ENCODE measurements at places on chromosomes 12 and 14.

DNA sequence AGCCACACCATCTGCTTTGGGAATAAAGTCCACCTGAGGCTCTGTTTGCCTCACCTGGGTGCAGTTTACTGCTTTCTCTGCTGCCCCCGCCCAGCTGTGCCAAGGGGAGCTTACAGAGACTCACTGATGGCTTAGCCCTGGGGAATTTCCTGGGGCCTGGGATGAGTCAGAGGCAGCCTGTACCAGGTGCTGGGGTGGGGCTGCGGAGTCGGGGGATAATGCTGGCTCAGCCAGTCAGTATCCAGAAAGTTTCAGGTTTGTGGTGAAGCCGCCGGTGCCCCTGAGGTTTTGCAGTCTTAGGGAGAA lies 22.3 kb downstream of the PLEKHG3 start:
- peak; percentile 98 for DNase-seq

DNA sequence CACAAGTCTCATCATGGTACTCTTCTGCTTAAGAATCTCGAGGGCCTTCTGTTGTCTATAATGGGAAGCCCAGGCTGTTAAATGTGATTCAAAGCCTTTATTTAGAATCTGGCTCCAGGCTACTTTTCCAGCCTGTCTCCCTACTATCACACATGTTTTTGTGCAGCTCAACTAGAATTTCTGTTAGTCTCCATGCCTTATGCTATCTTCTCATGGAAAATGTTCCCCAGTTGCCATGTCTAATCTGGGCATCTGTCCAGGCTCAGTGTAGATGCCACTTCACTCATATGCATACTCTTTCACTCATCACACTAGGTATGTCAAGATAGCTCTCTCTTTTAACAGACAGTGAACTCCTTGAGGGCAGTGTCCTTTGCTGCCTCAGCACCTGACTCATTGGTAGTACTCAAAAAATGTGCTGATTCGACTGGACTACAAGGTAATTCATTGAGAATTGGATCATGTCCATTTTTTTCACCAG lies 145.3 kb downstream of the TTLL5 start:
- DNase-seq = peak; percentile 72

GRCh38 chr14:29865299-29865698 lies 62.3 kb downstream of the PRKD1 start:
- no peak for DNase-seq

GRCh38 chr12:57099766-57100165 lies 10.9 kb downstream of the NAB2 start:
- no peak for DNase-seq

DNA sequence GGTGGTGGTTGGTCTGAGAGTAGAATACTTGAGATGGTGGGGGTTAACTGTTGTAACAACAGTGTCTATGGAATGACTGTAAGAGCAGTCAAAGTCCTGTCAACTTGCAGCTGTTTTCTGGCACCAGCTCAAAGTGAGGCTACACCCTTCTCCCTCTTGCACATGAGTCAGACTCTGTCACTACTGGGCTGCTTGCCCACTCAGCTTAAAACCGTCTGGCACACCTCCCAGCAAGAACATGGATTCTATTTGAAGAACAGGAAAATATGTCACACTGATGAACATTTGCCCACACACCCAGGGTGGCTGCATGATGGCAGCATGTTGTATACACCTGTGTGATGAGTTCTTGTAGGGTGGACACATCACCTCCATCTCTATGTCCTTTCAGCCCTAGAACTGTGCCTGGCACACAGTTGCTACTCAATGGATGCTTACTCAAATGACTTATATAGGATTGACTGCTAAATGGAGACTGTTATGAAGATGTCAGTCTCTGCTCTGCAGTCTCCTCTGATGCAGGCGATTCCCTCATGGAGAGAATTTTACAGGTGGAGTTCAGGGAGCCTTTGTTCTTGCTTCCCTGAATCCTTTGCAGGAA lies 19.3 kb upstream of the SERPINA6 start:
- peak; percentile 91 for DNase-seq

GRCh38 chr12:67929384-67929772 lies 59.9 kb upstream of the IFNG-AS1 start:
- DNase-seq = no peak

- no peak for DNase-seq
These were observed 580.1 kb downstream of the ALG10 start for GRCh38 chr12:34602213-34602940.

DNA sequence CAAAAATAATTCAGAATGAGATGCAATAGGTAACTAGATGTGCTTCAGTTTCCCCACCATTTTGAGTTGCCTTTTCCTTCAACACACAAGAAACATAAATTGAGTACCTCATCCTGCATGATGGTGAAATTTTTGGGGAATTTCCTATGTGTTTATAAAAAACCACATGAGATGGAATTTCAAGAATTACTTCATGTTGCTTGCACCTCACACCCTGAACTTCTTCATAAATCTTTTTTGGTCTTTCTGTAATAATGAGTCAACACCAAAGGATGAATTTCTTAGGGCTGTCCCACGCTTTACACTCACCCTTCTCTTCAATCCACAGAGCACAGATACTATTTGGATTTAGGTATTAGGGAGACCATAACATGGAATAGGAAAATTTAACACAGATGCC lies 22.6 kb upstream of the LUM start:
- no peak for DNase-seq

DNA sequence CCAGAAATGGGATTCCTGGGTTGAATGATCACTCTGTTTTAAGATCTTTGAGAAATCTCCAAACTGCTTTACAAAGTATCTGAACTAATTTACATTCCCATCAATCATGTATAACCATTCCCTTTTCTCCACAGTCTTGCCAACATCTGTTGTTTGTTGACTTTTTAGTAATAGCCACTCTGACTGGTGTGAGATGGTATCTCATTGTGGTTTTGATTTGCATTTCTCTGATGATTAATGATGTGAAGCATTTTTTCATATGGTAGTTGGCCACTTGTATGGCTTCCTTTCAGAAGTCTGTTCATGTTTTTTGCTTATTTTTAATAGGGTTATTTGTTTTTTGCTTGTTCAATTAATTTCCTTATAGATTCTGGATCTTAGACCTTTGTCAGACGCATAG lies 211.8 kb upstream of the AVPR1A start:
- DNase-seq = no peak

DNA sequence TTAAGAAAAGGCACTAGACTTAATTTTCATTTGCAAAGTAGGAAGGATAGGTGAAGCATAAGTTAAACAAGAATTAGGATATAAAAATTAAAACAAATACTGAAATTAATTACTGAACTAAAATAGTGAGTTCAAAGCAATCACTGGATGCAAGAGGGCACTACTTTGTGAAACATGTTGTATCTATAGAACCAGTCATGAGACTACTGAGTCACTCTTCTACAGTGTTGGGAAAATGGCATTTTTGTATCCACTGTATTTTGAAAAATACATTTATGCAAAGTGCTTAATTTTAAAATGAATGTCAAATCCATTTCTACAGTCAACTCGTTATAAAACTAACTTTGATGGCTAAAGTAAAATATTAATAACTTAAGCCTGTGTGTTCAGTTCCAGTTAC lies 47.9 kb downstream of the SEL1L start:
- no peak for DNase-seq

DNA sequence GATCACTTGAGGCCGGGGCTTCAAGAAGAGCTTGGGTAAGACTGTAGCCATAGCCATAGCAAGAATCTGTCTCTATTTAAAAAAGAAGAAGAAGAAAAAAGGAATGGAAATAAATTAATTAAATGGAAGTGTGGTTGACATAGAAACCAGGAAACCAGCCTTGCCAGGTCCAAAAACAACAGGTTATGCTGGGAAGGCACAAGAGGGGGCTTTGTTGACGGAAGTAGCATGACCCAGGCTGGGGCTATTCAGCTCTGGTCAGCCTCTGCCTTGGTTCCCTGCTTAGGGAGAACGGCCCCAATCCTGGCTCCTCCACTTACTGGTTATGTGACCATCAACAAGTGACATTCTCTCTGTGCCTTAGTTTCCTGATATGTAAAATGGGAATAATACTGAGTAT lies 14.4 kb upstream of the GPR68 start:
- DNase-seq = no peak

GRCh38 chr12:46298261-46298660 lies 29.4 kb upstream of the SLC38A1 start:
- no peak for DNase-seq

- no peak for DNase-seq
These were observed at the start of gene ABHD12B for GRCh38 chr14:50871914-50872732. Gene ABHD12B (plus strand): TSS chr14:50872053. CDS start chr14:50872175, 122 bp downstream.

All from large intestine (tissue), 12 donors.